Stimulated activated CD4-positive, alpha-beta T cell treated with anti-CD3 and anti-CD28 coated beads, Interleukin-1b, Interleukin-23, amount 100 ng/mL, for 48 hours (primary cell): ENCODE measurements at places on chromosomes 5 and 9.
A peak's percentile ranks its signal among the peaks of the same experiment; 100 is the strongest.

DNA sequence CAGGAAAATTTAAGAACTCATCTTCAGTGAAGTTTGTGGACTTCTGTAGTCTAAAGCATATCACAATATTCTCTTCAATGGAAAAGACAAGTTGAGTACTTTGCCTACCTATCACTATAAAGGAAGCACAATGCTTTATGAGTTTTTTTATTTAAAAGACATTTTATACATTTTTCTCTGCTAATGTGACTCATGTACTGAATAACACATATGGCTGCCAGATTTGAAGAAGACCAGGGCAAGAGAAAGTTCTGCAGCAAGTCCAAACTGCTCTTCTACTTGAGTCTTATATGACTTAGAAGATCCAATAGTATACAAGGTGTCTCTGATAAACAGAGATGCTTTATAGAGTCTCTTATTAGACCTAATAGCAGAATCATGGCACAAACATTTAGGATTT lies 978.4 kb downstream of the TLE4 start:
- no peak for DNase-seq

- no peak for DNase-seq
Observed at GRCh38 chr5:151208481-151208914, 15.4 kb downstream of the CCDC69 start.

- DNase-seq = no peak
Observed at GRCh38 chr5:78500028-78500427, 139.6 kb downstream of the SCAMP1 start.

DNA sequence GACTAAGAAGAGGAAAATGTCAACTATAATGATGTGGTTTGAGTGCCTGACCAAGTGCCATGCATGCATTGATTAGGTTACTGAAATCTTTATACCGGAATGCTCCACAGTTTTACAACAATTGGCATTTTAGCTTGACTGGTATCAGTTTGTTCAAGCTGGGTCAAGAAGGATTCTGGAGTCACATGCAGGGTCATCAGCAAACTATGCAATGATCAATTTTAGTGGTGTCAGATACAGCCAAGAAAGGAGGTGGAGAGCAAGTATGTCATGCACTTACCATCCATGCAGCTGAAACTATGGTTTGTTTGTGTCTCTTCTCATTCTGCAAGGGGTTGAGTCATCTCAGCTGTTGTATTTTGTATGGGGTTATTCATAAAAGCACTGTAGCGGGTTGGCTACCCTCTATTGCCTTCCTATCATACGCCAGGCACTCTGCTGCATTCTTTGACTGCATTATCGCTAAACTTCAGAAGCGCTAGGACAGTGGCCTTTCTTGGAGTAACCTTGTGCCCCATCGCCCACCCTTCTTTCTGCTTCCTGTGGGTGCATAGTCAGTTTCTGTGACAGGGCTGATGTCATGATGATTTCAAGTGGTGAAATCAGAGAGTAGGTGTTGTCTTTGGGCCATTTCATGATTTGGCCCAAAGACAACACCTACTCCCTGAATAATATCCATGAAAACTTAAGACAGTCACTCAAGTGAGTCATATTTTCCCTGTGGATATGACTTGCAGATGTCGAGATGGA lies 145.4 kb downstream of the MTX3 start:
- peak; percentile 61 for DNase-seq

DNA sequence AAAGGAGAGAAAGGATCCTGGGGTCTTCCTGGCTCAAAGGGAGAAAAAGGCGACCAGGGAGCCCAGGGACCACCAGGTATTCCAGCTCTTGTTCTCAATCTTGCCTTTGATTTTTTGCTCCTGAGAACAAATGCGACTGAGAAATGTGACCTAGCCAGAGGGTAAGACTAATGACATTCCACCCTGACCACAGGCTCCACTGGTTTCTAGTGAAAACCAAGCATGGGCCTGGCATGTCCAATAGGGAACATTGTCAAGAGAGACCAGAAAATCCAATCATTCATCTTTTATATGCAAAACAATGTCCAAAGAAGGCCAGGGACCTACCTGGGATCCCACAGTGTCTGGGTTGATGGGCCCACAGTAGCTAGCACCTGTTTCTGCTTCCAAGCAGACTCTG lies 50.3 kb upstream of the TGFBR1 start:
- DNase-seq = no peak

DNA sequence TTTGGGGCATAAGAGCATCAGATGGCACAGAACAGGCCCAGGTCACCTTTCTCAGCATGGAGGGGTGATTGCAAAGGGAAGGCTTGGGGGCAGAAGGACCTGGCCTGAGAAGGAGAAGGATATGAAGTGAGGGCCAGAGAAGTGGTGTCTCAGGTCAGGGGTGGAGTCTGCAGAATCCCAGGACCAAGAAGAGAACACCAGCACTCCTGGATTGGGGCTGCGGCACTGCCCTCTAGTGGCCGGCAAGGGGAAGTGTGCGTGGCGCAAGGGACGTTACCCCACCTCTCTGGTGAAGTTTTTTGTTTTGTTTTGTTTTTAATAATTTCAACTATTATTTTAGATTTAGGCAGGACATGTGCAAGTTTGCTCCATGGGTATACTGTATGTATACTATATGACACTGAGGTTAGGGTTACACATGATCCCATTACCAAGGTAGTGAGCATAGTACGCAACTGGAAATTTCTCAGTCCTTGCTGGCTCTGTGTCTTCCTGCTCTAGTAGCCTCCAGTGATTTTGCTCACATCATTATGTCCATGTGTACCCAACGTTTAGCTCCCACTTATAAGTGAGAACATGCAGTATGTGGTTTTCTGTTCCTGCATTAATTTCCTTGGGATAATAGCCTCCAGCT lies 1548.6 kb downstream of the EFNA5 start:
- no peak for DNase-seq

- DNase-seq = no peak
Observed at GRCh38 chr9:94935396-94935795, 208.9 kb downstream of the AOPEP start.

DNA sequence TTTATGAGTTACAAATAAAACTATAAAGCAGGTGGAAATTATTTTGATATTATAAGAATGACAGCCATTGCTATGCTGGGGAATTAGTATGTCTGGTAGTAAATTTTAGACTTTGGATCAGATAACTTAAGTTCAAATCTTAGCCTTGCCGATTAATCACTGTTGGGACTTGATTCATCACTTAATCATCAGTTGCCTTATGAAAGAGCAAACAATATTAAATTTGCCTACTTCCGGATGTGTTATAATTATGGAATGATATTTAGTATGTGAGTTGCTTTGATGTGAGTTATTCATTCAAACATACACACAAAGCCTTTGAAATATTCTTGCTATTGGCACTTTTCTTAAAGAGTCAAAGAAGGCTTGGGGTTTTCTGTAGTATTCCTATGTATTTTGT lies 717.7 kb downstream of the BRINP1 start:
- DNase-seq = no peak

DNA sequence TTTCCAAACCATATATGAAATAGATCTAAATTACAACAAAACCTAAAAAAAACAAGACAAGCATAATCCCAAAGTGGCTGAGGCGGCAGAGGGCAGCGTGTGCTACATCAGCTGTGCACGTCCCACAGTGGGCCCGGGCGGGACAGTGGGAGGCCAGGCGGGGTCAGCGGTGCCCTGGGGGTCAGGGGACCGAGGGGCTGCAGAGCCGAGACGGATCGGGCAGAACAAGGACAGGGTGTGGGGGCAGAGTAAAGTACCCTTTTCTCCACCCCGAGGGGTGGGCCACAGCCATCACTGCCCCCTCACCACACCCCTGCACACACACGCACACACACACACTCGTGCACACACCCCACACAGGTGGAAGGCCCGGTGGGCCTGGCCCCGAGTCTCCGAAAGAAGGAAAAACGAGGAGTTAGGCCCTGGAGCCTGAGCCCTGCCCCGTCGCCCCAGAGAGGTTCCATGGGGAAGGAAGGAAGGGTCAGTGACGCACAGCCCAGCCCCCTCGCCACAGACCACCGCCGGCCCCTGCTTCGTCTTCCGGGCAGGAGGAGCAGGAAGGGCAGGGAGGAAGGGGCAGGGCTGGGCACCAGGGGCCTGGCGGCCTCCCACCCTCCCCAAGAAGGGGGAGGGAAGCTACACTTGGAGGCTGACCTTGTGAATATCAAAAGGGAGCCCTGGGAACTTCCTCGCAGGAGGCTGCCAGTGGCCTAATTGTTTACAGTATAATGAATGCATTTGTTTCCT lies 49.6 kb upstream of the UBAC1 start:
- no peak for DNase-seq

- DNase-seq = no peak
Observed at GRCh38 chr5:148666353-148666752, 12.0 kb upstream of the HTR4 start.

GRCh38 chr5:131672776-131673175 lies 37.7 kb upstream of the RAPGEF6 start:
- no peak for DNase-seq

GRCh38 chr9:94906181-94906580 lies 179.7 kb downstream of the AOPEP start:
- DNase-seq = no peak

GRCh38 chr5:53167836-53168235 lies 58.3 kb upstream of the MOCS2 start:
- no peak for DNase-seq

- no peak for DNase-seq
Observed at GRCh38 chr9:84827216-84827765, 157.8 kb downstream of the NTRK2 start.

GRCh38 chr9:121439711-121440664 lies 59.7 kb downstream of the GGTA1 start:
- DNase-seq = no peak

DNA sequence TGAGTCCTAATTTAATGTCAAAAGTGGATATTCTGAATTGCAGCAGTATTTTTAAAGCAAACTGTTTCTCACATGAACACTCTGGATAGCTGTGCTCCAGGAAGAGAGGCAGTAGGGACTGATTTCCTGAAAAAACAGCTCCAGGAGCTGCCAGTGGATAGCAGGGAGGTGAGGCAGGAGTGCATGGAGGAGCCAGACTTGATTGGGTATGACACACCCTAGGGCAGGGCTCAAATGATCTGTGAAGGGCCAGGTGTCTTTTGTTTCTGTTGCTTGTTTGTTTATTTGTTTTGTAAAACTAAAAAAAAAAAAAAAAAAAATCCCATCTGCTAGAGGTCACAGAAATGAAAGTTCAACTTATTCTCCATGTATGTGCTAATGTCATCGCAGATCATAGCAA lies 83.4 kb downstream of the ADRB2 start:
- no peak for DNase-seq

DNA sequence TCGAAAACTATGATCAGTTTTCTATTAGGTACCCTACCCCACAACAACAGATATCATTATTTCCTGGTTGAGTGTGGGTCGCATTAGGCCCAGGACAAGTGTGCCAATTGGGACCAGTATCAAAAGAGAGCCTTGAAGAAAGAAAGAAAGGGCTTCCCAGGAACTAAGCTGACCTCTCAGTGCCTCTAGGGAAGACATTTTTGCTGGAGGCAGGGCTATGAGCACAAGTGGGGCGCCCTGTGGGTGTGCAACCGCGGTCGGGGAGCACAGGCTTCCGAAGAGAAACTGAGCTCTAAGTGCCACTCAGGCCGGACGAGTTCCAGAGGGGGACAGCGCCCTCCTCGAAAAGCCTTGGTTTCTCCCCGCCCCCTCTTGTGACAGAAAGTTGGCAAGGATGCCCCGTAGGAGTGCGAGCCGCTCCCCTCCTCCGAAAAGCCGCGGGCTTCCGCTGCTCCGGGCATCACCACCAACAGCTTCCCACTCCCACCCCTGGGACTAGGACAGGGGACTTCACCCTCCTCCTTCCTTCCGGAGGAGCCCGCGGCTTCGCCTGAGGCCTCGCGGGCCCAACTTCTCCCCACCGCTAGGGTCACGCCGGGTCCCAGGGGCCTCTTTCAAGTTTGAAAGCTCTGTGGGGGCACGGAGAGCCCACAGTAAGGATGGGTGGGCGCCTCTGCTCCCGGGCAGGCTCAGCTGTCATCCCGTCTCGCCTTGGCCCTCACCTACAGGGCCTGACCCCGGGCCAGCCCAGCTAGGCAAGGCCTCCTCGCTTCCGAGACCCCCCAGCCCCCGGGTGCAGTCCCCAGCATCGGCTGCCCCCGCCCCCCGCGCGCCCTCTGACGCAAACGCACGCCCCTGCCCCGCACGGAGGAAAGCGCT lies 2.0 kb downstream of the NR2F1-AS1 start:
- no peak for DNase-seq

DNA sequence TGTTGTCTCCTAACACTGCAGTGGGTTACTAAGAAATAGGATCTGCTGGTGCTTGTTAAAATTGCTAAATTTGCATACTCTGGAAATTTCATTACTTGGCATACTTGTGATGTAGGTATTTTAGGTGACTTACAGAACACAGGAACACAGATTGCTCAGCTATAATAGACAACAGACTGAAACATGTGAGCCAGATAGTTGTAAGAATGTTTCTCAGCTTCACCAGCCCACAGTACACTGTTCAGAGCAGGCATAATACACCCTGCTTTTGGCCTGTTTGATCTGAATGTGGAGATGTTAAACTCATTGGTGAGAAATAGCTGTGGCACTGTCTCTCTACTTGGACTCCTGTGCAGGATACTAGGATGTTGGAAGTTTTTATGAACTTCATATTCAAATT lies 275.7 kb downstream of the CSNK1G3 start:
- no peak for DNase-seq

GRCh38 chr9:136225366-136225747 lies 20.3 kb downstream of the QSOX2 start:
- no peak for DNase-seq

- no peak for DNase-seq
Observed at GRCh38 chr9:91359083-91359482, 2.6 kb downstream of the AUH start.

DNA sequence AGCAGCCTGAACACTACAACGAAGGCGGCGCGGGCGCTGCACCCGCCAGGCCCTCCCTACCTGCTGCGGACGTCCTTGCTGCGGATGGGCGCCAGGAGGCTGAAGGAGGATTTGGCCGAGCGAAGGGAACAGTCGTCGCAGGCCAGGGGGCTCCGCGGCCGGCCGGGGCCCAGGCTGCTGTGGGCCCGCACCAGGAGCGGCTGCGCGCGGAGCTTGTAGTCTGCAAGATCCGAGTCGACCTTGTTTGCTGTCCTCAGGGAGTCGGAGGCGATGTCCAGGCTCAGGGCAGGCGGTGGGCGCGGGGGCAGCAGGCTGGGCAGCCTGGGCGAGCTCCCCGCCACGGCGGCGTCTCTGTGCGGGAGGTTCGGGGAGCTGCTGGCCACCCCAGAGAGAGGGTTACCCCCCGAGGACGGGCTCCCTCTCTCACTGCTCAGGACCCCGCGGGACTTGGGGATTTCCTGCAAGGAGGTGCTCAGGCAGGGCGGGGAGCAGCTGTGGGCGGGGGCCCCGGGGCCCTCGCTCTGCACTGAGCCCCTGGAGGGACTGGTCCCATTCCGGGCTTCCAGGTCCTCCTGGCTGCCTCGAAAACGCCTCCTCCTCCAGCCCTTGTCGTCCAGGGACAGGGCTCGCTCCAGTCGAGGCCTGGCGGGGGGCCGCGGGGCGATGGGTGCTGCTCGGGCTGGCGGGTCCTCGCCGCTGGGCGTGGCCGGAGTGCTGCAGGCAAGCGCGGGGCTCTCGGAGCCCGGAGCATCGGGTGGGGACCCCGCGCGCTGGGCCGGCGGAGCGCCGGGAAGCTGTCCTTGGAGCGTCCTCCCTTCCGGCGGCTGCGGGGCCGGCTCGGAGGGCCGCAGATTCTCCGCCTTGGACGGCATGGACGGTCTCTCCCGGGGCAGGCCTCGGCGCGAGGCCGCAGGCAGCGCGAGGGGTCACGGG lies 831 bp downstream of the INPP5E start:
- peak; percentile 57 for DNase-seq

GRCh38 chr9:90787771-90788460 lies 13.7 kb upstream of the SYK start:
- DNase-seq = no peak

- DNase-seq = no peak
Observed at GRCh38 chr5:9495121-9495520, 50.8 kb downstream of the SEMA5A start.
